Activated T-cell treated with anti-CD3 and anti-CD28 coated beads, Interleukin-2, amount 50 U/mL, for 24 hours (primary cell): ENCODE measurements at places on chromosomes 1 and 21.

DNA sequence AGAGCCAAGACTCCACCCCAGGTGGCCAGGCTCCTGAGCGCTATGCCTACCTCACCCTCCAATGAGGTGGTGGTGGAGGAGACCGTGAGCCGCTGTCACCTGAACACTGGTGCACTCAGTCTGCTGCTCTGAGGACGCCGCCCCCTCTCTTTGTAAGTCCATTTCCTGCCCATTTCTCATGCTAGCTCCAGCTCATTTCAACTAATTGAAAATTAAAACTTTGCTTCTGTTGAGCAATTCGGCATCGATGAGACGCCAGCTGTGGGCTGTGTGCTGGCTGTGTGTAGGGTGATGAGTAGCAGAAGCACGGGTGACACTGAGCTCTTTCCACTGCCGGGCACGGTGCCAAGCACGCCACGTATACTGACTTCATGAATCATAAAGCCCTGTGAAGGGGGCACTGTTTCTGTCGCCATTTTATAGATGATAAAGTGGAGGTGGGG lies 11.2 kb downstream of the TNFRSF1B start:
- peak; percentile 95 for DNase-seq

DNA sequence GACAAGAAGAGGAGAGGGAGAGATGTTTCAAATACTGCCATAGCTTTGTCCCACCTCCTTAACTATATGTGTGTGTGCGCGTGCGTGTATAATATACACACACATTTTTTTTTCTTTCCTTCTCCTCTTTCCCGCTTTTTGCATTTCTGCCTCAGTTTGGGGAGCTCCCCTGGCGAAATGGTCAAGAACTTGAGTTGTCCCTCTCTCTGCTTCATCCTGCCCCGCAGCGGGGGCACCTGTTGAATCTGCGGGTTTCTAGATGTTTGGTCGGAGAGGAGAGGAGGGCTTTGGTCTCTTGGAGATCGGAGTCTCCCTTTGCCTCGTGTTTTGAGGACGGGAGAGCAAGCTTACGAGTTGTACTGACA lies 504 bp downstream of the SCCPDH start:
- DNase-seq: no peak

DNA sequence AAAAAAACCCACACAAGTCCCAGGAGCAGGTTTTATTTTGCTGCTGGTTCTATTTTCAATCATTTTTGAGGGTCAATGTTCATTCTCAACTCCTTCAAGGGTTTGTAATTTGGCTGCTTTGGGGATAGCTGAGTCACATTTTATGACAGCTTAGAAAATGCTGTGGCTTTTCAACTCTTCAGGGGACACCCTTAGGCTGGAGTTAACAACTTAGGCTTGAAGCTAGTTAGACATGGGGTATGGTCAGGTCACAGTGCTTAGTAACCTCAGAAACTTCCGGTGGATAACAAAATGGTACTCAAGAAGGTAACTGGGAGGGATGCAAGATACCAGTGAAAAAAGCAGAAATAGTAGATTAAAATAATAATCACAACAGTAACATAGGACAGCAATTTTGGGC lies 308.8 kb downstream of the HHIPL2 start:
- DNase-seq: no peak

DNA sequence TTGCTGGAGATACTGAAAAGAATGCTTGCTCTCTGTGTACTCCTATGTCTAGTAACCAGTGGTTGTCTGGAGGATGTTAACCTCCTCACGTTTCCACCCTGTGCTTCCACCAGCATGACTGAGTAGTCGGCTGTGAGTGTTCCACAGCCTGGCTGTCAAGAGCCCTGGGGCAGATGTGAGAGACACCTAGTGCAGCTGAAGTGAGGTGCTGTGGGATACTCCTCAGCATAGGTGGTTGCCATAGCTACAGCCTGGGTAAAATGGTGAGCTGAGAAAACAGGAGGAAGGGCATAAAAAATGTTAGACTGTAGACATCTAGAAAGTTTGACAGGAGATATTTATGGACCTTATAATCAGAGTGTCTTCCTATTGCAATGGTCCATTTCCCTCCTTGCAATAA lies 15.8 kb downstream of the IVL start:
- no peak for DNase-seq

DNA sequence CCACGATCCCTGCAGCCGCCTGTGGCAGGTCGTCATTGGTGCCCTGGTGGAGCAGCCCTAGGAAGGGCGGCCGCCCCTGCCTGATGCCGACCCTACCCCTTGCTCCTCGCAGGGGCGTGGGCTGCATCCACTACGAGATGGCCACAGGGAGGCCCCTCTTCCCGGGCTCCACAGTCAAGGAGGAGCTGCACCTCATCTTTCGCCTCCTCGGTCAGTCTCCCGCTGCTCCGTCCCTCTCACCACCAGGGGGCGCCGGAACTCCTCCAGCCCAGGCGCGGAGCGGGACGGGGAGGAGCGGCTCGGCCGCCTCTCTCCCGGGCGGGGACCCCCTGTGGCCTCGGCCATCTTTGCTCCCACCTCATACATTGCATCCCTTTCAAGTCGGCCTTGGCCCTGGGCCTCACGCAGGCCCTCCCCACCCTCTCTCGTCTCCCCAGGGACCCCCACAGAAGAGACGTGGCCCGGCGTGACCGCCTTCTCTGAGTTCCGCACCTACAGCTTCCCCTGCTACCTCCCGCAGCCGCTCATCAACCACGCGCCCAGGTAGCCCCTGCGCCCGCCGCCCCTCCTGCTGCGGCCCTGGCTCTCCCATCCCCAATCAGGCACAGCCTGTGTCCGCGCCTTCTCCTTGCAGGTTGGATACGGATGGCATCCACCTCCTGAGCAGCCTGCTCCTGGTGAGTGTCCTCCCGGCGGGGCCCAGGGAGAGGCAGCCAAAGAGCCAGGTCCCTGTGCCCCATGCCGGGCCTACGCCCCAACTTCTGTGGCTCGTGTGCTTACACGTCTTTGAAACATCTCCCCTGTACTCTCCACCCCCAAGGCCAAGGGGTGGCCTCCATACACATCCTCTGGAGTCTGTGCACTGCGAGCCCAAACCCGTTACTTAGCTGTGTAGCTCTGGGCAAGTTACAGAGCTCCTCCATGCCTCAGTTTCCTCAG lies 24.7 kb downstream of the CDK18 start:
- peak; percentile 90 for DNase-seq

DNA sequence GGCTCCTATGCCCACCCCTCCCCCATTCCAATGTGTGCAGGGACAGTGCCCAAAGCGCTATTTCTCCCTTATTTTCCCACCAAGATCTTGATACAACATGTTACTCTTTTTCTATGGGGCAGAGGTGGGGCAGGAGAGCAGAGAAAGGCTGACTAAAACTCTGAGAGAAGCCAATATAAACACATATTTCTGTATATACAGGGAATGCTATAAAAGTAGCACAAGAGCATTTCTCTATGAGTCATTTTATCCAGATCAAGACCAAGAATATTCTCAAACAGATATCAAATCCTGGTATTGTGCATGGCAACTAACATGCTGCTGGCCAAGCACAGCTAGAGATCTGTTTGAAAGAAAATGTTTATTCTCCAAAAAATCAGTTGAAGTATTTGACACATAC lies 7.3 kb downstream of the WDR26 start:
- DNase-seq: no peak

GRCh38 chr21:42975886-42976608 lies 1.7 kb downstream of the PKNOX1 start:
- DNase-seq: no peak

- peak; percentile 9 for DNase-seq
These were observed 50.2 kb upstream of the LRP8 start for GRCh38 chr1:53378061-53378460.

GRCh38 chr1:47184090-47184821 lies 5.6 kb downstream of the PDZK1IP1 start:
- no peak for DNase-seq

GRCh38 chr21:46089285-46089684 lies 8.6 kb upstream of the COL6A2 start:
- peak; percentile 2 for DNase-seq

DNA sequence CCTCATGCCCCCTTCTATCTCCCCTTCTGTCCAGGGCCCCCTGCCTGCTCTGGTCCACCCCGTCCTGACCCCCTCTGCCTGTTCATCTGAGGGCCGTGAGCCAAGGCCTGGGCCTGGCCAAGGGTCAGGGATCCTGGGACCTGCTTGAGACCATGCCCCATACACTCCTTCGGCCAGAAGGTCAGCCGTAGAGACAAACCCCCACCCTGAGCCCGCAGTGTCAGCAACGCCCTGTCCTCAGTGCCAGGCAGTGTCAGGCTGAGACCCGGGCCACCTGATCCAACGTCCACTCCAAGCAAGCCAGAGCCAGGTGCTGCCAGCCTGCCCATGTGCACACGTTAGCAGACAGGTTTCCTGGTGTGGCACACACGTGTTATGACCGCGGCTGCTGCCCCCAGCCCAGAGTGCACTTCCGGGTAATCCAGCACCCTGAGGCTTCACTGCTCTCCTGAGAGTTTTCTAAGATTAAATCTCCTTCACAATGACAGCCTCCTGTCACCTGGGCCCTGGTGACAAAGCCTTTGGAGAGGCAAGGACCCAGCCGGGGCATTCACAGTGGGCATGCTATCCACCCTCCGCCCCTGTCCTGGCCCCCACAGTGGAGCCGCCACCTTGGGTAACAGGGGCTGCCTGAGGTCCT lies 10.1 kb upstream of the SAMD11 start:
- peak; percentile 29 for DNase-seq

GRCh38 chr1:52296345-52296744 lies 69.7 kb downstream of the CC2D1B start:
- no peak for DNase-seq

GRCh38 chr1:93666613-93667384 lies 14.8 kb downstream of the BCAR3 start:
- no peak for DNase-seq

GRCh38 chr1:160357286-160358002 lies 9.4 kb upstream of the NHLH1 start:
- DNase-seq: no peak

GRCh38 chr1:110440877-110441276 lies 10.1 kb upstream of the PROK1 start:
- no peak for DNase-seq

DNA sequence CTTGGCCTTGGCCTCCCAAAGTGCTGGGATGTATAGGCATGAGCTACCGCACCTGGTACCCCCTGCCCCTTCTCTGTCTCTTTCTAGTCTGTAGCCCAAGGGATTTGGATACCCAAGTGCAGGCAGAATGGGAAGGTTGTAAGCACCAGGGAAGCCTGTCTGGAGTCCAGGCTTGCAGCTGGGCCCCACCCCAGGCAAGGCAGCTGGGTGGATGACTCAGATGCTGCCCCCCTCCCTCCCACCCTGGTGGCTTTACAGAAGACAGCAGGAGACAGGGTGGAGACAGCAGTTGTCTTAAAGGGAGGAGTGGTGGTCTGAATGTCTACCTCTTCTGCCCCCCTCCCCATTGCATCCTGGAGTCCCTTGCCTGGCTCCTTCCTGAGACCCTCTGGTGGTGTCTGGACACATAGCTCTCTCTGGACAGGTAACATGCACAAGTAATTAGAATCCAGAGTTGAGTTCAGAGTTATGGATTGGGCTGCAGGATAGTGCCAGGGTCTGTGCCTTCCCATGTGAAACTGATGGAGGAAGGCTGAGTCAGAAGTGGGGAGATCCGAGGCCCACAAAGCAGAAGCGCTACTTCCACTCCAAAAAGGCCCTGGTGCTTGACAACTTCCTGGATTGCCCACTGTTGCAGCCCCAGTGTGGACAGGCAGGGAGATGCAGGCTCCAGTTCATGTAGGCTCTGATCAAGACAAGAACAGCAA lies 5.1 kb downstream of the LMNA start:
- DNase-seq: no peak

DNA sequence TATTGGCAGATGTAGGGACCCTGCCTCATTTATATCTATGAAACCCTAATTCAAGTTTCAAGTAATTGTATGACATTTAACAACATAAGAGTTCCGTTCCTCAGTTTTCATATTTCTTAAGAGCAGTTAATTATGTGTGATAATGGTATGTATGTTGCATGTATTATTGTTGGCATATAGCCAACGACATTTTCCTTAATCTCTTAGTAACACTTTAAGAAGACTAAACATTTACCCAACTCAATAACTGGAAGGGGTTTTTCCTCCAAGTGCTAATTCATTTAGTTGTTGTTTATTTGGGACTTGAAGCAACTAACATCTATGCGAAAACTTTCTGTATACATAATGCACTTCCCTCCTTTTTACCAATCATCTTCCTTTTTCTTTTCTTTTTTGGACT lies 1.5 kb upstream of the RALGPS2 start:
- no peak for DNase-seq
